ENCODE measurements at places on chromosomes 1 and 21.

GRCh38 chr1:22922640-22923039, 50.0 kb downstream of the LACTBL1 start:
- no peaks in the 10 kb centered on the region for H3K27me3 ChIP-seq
- DNase-seq = no peak
- H3K4me1 ChIP-seq = no peaks in the 10 kb centered on the region

- DNase-seq = no peak
- H3K27me3 ChIP-seq = no peaks in the 10 kb centered on the region
- peak overlapping the region; percentile 17 for H3K4me3 ChIP-seq
- H3K27ac ChIP-seq = peak overlapping the region; percentile 89
These were observed 27.8 kb downstream of the ECE1 start for GRCh38 chr1:21262293-21263051.

- no peaks in the 10 kb centered on the region for H3K27me3 ChIP-seq
- H3K36me3 ChIP-seq = no peaks in the 10 kb centered on the region
- peaks cover 8% of the 10 kb centered on the region for H3K4me1 ChIP-seq
- DNase-seq = no peak
- H3K4me3 ChIP-seq = no peak overlapping the region
These were observed 15.2 kb downstream of the CHML start for GRCh38 chr1:241624935-241625334.

DNA sequence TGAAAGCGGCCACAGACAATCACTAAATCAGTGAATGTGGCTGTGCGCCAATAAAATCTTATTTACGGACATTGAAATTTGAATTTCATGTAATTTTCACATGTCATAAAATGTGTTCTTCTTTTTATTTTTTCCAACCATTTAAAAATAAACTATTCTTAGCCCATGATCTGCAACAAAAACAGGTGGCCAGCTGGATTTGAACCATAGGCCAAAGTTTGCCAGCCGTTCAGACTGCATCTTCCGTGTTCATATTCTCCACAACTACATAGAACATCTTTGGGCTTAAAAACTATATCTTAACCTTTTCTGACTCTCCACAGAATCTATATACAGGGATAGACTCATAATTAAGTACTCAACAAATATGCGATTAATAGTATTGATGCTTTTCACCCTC, 81.2 kb upstream of the RALGPS2 start:
- no peak overlapping the region for H3K27ac ChIP-seq
- no peaks in the 10 kb centered on the region for H3K4me1 ChIP-seq
- H3K36me3 ChIP-seq = no peaks in the 10 kb centered on the region
- no peaks in the 10 kb centered on the region for H3K27me3 ChIP-seq
- H3K4me3 ChIP-seq = no peak overlapping the region

- peaks cover 84% of the 10 kb centered on the region for H3K36me3 ChIP-seq
- H3K27me3 ChIP-seq = no peaks in the 10 kb centered on the region
- no peak overlapping the region for H3K4me3 ChIP-seq
- no peak overlapping the region for H3K27ac ChIP-seq
- no peaks in the 10 kb centered on the region for H3K4me1 ChIP-seq
- no peak for DNase-seq
These were observed 30.1 kb downstream of the LRIG2 start for GRCh38 chr1:113103048-113103447.

- H3K4me1 ChIP-seq = no peaks in the 10 kb centered on the region
- DNase-seq = no peak
- H3K4me3 ChIP-seq = no peak overlapping the region
- no peaks in the 10 kb centered on the region for H3K36me3 ChIP-seq
These were observed 23.0 kb downstream of the SLAMF1 start for GRCh38 chr1:160623862-160624261.

GRCh38 chr1:167526667-167527383, 8.5 kb upstream of the CD247 start:
- no peaks in the 10 kb centered on the region for H3K36me3 ChIP-seq
- no peak overlapping the region for H3K4me3 ChIP-seq
- H3K27ac ChIP-seq = no peak overlapping the region
- no peaks in the 10 kb centered on the region for H3K27me3 ChIP-seq

- DNase-seq = peak; percentile 18
- H3K4me1 ChIP-seq = no peaks in the 10 kb centered on the region
- H3K27me3 ChIP-seq = no peaks in the 10 kb centered on the region
- H3K27ac ChIP-seq = no peak overlapping the region
These were observed 13.9 kb downstream of the SLAMF7 start for GRCh38 chr1:160752924-160753323.

- peaks cover 68% of the 10 kb centered on the region for H3K36me3 ChIP-seq
- H3K27ac ChIP-seq = no peak overlapping the region
- no peak overlapping the region for H3K4me3 ChIP-seq
- peaks cover 5% of the 10 kb centered on the region for H3K4me1 ChIP-seq
These were observed 13.5 kb downstream of the RCC2 start for GRCh38 chr1:17425806-17426600.

- H3K4me3 ChIP-seq = no peak overlapping the region
- H3K4me1 ChIP-seq = no peaks in the 10 kb centered on the region
- no peaks in the 10 kb centered on the region for H3K36me3 ChIP-seq
- no peaks in the 10 kb centered on the region for H3K27me3 ChIP-seq
These were observed 20.6 kb downstream of the VWA5B1 start for GRCh38 chr1:20311289-20311688.

- H3K27me3 ChIP-seq = no peaks in the 10 kb centered on the region
- no peaks in the 10 kb centered on the region for H3K36me3 ChIP-seq
- no peaks in the 10 kb centered on the region for H3K4me1 ChIP-seq
- no peak overlapping the region for H3K27ac ChIP-seq
- no peak for DNase-seq
These were observed 40.0 kb upstream of the PTPRC start for GRCh38 chr1:198598796-198599321.

GRCh38 chr1:169945181-169945580, 51.5 kb upstream of the SCYL3 start:
- peaks cover 20% of the 10 kb centered on the region for H3K4me1 ChIP-seq
- H3K27ac ChIP-seq = peak overlapping the region; percentile 68
- H3K4me3 ChIP-seq = no peak overlapping the region

DNA sequence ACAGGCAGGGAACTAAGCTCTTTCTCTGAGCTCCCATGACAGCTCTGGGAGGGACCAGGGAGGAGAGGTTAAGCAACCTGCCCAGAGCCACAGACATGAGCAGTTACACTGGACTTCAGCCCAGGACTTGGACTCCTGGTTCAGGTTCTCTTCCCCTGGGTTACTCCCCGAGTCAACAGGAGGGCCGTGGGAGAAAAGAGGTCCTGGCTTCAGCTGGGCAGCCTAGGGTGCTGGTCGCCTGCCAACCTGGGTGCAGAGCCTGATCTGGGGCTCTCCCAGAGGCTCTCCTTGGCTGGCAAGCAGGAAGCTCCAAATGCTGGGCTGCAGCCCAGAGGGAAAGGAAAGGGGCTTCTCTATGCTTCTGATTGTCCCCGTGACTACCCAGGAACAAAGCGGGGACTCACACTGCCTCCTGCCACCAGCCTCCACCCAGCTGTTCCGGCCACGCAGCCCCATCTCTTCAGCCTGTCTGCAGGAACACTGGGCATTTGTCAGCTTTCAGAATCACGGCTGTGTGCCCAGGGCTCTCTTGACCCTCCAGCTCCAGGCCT, 141.8 kb downstream of the HIVEP3 start:
- no peaks in the 10 kb centered on the region for H3K36me3 ChIP-seq
- H3K27ac ChIP-seq = no peak overlapping the region
- H3K4me3 ChIP-seq = no peak overlapping the region
- H3K4me1 ChIP-seq = peaks cover 42% of the 10 kb centered on the region

DNA sequence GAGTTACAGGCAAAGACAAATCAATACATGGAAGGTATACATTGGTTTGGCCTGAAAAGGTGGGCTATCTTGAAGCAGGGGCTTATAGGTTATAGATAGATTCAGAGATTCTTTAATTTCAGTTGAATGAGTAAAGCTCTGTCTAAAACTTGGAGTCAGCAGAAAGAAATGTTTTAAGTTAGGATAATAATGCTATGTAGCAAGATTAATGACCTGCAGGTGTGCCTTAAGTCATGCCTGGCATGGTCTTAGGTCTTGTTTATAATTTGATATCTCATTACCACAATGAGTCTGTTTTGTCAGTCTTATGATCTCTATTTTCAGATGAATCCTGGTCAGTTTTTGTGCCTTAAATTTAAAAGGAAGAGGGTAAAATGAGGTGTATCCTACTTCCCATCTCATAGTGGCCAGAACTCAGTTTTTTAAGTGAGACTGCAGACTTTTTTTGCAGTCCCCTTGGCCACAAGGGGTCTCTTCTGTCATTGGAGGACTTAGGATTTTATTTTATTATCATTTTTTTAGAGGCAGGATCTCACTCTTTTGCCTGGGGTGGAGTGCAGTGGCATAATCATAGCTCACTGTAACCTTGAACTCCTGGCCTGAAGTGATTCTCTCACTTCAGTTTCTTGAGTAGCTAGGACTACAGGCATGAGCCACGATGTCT, 21.3 kb upstream of the PGBD2 start:
- no peak overlapping the region for H3K27ac ChIP-seq
- no peak overlapping the region for H3K4me3 ChIP-seq
- DNase-seq = no peak
- H3K27me3 ChIP-seq = no peaks in the 10 kb centered on the region
- no peaks in the 10 kb centered on the region for H3K36me3 ChIP-seq

DNA sequence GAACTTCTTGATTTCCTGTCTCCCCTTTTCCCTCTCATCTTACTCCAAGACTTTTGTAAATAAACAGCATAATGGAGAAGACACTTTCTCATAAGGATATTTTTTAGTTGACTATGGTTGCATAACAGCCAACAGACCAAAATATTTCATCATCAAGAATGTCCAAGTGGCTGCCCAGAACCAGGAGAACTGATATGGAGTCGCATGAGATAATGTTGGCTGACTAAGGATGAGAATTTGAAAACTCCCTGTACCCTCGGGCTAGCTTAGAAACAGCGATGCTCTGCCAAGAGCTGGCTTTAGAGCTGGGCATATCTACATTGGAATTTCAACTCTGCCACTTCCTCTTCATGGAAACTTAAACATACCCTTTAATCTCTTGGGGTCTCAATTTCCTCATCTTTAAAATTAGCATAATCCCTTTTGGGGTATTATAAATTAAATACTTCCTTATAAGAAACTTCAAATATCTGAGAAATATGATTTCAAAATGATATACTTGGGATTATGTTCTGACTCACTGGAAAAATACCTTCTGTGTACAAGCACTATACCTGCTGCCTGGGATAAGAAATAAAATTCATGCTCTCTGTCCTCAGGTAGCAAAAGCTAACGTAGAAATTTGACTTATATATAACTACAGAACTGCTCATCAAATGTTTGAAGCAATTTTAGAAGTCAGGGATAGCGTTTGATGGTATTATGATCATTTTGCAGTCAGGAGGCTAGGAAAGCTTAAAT, 777.3 kb downstream of the LTN1 start:
- H3K27me3 ChIP-seq = no peaks in the 10 kb centered on the region
- no peak for DNase-seq
- H3K4me3 ChIP-seq = no peak overlapping the region
- H3K36me3 ChIP-seq = no peaks in the 10 kb centered on the region
- H3K27ac ChIP-seq = no peak overlapping the region

DNA sequence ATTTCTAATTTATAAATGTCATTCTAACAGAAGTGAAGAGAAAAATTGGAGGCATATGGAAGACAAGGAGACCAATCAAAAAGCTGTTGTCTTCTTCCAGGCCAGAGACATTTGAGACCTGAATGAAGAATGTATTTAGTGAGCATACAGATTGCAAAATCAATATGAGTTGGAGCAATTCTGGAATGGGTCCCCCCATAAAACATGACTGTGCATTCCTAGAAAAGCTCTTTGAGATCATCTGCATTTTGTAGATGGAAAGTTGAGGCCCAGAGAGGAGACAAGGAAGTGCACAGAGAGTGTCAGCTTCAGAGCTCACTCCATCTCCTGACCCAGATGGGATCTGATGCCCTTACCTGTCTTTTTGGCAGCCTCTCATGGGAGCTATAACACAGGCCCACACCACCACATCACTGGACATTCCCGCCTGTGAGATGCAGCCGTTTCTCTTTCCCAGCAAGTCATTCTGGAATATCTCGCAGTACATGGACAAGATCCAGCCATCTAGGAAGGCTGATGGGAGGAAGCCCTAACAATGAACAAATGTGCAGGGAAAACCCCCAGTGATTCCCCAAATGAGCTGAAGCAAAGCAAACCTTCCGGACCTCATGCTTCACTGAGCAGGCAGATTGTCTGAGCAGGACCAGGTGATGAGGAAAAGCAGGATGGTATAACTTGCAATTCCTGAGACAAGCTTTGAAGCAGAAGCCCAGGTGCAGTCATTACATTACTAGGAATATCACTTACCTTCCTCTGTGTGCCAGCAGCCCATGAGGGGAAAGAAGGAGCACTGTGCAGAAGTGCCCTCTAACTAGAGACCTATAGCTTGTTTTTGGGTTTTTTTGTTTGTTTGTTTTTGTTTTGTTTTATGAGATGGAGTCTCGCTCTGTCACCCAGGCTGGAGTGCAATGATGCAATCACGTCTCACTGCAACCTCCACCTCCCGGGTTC, 445.6 kb downstream of the PLPP3 start:
- H3K4me3 ChIP-seq = no peak overlapping the region
- H3K36me3 ChIP-seq = no peaks in the 10 kb centered on the region
- H3K27me3 ChIP-seq = no peaks in the 10 kb centered on the region
- no peak overlapping the region for H3K27ac ChIP-seq
- no peak for DNase-seq

GRCh38 chr1:6632588-6633514, 8.2 kb downstream of the THAP3 start:
- no peak for DNase-seq
- no peaks in the 10 kb centered on the region for H3K36me3 ChIP-seq
- no peak overlapping the region for H3K4me3 ChIP-seq
- peaks cover 15% of the 10 kb centered on the region for H3K4me1 ChIP-seq

DNA sequence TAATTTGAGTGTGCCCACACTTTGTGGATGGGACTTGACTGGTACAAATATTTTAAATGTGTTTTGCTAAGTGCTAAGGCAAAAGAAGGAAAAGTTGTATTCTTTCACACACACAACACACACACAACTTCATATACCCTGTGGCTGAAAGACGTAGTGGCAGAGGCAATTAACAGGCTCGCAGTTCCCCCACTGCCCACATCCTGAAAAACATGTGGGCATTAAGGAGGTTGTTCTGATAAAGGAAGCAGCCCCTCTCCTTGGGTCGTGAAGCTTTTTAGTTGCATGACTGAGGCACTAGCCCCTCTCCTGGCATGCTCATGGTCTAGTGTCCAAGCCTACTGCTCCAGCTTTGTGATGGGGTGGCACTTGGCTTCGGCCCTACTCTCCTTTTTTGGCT, 14.3 kb upstream of the ADAM30 start:
- H3K4me1 ChIP-seq = no peaks in the 10 kb centered on the region
- H3K4me3 ChIP-seq = no peak overlapping the region
- no peak overlapping the region for H3K27ac ChIP-seq
- no peaks in the 10 kb centered on the region for H3K27me3 ChIP-seq
- DNase-seq = no peak

GRCh38 chr1:3680488-3681230, 28.3 kb downstream of the TP73 start:
- no peaks in the 10 kb centered on the region for H3K27me3 ChIP-seq
- H3K4me3 ChIP-seq = no peak overlapping the region
- no peaks in the 10 kb centered on the region for H3K4me1 ChIP-seq
- H3K36me3 ChIP-seq = no peaks in the 10 kb centered on the region

GRCh38 chr1:29123053-29123886, 433 bp downstream of the TMEM200B start:
- H3K27me3 ChIP-seq = no peaks in the 10 kb centered on the region
- H3K27ac ChIP-seq = peak overlapping the region; percentile 94
- peaks cover 66% of the 10 kb centered on the region for H3K4me1 ChIP-seq
- DNase-seq = no peak

- no peaks in the 10 kb centered on the region for H3K27me3 ChIP-seq
- no peak overlapping the region for H3K4me3 ChIP-seq
- H3K4me1 ChIP-seq = no peaks in the 10 kb centered on the region
- H3K27ac ChIP-seq = no peak overlapping the region
- DNase-seq = no peak
- H3K36me3 ChIP-seq = peaks cover 54% of the 10 kb centered on the region
These were observed 11.2 kb upstream of the KCNQ4 start for GRCh38 chr1:40772146-40772955.

Data from vagina (tissue), 2 donors.